Stimulated activated CD4-positive, alpha-beta T cell treated with anti-CD3 and anti-CD28 coated beads, Interleukin-4, amount 100 ng/mL, for 1 hour (primary cell): ENCODE measurements at places on chromosomes 16 and 17.

DNA sequence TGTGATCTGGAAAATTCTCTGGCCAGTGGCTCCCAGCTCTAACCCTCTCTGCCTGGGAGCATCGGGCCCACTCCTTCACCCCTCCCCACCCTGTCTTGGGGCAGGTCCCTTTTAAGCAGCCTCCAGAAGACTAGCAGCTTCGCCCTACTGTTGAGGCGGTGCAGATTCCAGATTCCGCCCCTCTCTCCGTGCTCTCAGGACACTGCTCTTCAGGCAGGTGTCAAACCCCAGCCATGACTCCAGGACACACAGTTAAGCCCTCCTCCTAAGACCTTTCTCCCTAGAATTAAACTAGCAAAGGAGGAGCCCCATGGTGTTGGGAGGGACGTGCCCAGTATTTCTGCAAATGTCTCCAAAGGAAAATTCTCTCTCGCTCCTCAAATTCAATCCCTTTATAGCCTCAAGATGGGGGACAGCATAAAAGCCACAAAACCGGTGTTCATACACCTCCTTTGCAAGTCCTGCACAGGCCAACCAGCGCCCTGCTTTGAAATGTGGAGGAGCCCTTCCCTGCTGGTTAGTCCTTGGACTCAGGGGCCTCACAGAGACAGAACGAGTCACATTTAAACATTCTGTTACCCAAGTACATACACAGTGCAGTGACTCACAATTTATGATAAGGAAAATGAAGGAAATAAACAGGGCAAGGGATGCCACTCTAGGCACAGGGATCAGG, 7.2 kb downstream of the LPO start:
- no peak for DNase-seq

GRCh38 chr16:83233153-83233552, 574.6 kb upstream of the HSBP1 start:
- DNase-seq = no peak

GRCh38 chr16:50377001-50377400, 8.2 kb upstream of the BRD7 start:
- no peak for DNase-seq

DNA sequence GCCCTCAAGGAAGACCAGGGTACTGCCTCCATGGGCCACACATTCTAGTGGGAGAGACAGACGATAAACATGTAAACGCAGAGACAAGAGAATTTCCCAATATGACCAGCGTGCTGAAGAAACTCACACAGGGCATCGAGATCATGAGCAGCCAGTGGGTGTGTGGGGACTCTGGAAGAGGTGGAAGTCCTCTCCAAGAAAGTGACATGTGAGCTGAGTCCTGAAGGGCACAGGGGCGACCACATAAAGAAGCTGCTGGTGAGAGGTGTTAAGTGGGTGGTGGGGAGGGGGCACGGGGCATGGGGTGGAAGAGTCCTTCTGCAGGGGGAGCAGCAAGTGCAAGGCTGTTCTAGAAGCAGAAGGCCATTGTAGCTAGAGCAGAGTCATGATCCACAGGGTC, 21.0 kb upstream of the RAP1GAP2 start:
- no peak for DNase-seq
